ENCODE measurements at places on chromosomes 13 and 19.

DNA sequence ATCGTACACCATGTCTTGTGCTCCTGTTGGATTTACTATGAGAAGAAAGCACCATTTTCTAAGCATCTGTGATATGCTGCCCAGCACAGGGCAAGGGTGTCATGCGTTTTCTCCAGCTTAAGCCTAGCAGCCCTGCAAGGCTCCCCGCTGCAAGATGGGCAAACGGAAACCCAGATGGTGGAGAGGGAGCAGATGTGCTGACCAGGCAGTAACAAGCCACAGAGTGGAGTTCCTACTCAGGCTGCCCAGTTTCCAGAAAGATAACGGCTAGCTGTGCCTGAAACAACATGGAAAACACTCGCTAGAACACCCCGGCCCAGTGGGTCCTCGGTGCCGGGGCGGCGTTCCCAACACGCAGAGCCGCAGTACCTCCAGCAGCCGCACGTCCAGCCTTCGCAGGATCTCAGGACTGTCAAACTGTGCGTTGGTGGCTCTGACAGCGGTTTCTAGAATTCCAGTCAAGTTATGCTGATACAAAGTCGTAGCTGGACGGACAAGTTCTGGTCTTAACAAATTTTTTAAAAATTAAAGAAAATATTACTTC is 68.4 kb downstream of the TUBGCP3 start:
- no peak for DNase-seq

DNA sequence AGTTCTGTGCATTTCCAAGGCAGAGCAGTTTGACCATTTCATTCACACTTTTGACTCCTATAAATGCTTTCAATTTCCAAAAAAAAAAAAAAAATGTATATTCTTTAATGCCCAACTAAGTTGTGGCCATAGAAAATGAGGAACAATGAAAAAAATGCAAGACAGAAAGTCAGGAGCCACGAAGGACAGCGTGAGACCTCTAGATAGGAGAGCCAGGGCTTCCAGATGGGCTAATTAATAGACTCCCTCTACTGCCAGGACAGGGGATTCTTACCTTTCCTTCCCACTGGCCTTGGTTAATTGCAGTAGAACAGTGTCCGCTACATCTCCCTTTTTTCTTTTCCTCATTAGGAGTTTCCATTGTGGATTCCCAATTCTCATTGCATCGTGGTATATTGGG is 8.6 kb downstream of the FPR3 start:
- no peak for DNase-seq

- DNase-seq, result no peak
These were observed 30.9 kb downstream of the FAM216B start for GRCh38 chr13:42812316-42812715.

- DNase-seq, result no peak
These were observed 20.4 kb upstream of the ZNF91 start for GRCh38 chr19:23415561-23416191.
